Activated T-helper 2 cell treated with anti-CD3 and anti-CD28 coated beads, Interferon-gamma antibody, Interleukin-2, Interleukin-4, amounts not matched to agents 10 μg/mL and 5 μg/mL and 100 μg/mL, durations not matched to agents 14 hours and 24 hours and 36 hours (primary cell): ENCODE measurements at places on chromosomes 7 and 10. TPM values are rescaled to one million over a fixed set of nuclear protein-coding genes. Genes with fewer than 3 reads are reported as not detected.
A peak's percentile ranks its signal among the peaks of the same experiment; 100 is the strongest.

The LIPK gene
- total RNA-seq, result not detected in 2 replicates

The PODXL gene
- total RNA-seq, result 0.68 and 0.76 TPM in 2 replicates

The TMEM176B gene
- 0.14 TPM in 1 of 2 replicates, not detected in the other for total RNA-seq

The TMEM139 gene
- 0.75 and 1.1 TPM in 2 replicates for total RNA-seq

The USP6NL gene
- 0.39 and 0.50 TPM in 2 replicates for total RNA-seq

The ETV1 gene
- 0.05 and 0.53 TPM in 2 replicates for total RNA-seq

The FAM25G gene
- not detected in 2 replicates for total RNA-seq

The HABP2 gene
- total RNA-seq, result not detected in 2 replicates

The SAMD8 gene
- total RNA-seq, result 14.9 and 15.6 TPM in 2 replicates

The SLC26A4 gene
- 3.6 and 3.9 TPM in 2 replicates for total RNA-seq

- no peaks in the 10 kb centered on the region for H3K4me1 ChIP-seq
- no peak overlapping the region for H3K4me3 ChIP-seq
- no peak overlapping the region for H3K27ac ChIP-seq
- H3K27me3 ChIP-seq, result no peaks in the 10 kb centered on the region
These were observed 30.7 kb upstream of the INPP5A start for GRCh38 chr10:132506711-132507408.

GRCh38 chr7:121157885-121158590 lies 169.5 kb downstream of the CPED1 start:
- no peaks in the 10 kb centered on the region for H3K4me1 ChIP-seq
- H3K36me3 ChIP-seq, result no peaks in the 10 kb centered on the region
- DNase-seq, result no peak
- H3K27ac ChIP-seq, result no peak overlapping the region

DNA sequence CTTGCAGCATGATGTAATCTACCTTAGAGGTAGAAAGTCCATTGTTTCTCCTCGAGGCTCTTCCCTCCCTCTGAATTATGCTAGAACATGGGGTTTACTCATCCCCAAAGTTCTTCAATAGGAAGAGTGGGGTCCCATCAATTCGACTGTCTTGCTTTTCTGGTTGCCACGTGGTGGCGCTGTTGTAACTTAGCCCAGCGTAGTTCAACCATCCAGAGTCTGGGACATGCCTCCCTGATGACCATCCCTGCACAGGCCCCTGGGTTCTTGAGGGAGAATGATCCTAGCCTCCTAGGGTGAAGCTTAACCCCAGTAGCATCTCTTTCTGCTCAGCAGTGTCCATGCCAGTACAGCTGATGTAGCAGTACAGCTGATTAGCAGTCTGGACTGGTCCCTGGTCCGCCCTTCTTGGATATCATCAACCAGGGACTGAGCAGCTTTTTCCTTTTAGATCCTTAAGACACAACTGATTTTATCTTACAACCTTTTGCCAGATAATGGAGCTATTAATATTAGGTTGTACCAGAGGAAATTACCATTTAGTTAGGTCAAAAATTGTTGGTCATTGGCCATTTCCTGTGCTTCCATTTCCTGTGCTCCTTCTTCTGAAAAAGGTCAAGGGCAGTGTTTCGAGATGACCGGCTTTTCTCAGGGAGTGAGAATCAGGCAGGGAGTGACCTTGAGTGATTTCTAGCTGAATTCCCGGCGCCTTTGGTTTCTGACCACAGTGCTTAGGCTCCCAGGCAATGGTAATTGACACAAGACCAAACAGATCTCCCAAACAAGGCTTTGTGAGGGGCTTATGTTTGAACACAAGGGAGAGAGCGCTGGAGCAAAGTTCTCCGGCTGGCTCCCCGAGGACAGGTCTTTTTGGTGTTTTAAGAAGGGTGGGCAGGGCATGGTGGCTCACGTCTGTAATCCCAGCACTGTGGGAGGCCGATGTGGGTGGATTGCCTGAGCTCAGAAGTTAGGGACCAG lies 65.4 kb downstream of the TACC2 start:
- H3K27ac ChIP-seq, result no peak overlapping the region
- H3K36me3 ChIP-seq, result no peaks in the 10 kb centered on the region
- DNase-seq, result no peak
- H3K27me3 ChIP-seq, result no peaks in the 10 kb centered on the region

DNA sequence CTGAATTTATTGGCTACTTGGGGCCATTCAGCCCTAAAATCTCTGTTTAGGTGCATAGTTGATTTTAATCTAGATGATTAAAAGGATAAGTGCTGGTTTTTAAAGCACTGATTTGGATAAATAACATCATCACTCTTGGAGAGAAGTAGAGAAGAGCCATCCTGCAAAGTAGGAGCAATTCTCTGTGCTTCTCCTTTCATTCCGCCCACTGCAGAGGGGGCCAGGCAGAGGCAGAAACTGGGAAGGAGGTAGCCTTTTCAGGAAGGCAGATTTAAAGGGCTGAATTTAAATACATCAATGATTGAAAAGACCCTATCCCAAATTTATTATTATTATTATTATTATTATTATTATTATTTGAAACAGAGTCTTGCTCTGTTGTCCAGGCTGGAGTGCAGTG lies 14.1 kb downstream of the MAP3K8 start:
- H3K36me3 ChIP-seq, result peaks cover 73% of the 10 kb centered on the region
- no peak overlapping the region for H3K27ac ChIP-seq
- DNase-seq, result no peak
- H3K27me3 ChIP-seq, result no peaks in the 10 kb centered on the region
- no peak overlapping the region for H3K4me3 ChIP-seq

DNA sequence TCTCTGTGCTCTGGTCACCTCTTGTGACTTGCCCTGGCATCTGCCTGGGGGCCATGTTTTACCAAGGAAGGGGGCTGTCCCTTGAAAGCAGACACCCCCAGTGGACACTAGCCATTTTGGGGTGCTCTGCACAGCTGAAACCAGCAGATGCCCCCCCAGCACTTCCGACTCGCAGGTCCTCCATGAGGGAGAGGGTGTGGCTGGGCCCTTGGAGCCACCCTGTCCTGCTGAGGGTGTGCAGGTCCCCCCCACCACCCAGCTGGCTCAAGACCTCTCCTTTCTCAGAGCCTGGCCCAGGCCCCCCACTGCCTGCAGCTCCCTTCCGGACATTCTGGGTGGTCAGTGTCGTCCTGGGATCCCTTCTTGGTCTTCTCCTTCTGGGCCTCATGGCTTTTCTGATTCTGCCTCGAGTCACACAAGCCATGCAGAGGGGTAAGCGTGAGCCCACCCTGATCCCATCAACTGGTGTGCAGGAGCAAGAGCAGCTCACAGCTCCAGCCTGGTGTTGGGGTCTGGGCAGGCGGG lies 12.3 kb downstream of the SCART1 start:
- no peak overlapping the region for H3K27ac ChIP-seq
- no peak overlapping the region for H3K4me3 ChIP-seq
- DNase-seq, result no peak
- H3K36me3 ChIP-seq, result no peaks in the 10 kb centered on the region
- H3K4me1 ChIP-seq, result no peaks in the 10 kb centered on the region
- peaks cover 13% of the 10 kb centered on the region for H3K27me3 ChIP-seq

- H3K27ac ChIP-seq, result no peak overlapping the region
- H3K36me3 ChIP-seq, result no peaks in the 10 kb centered on the region
- no peak for DNase-seq
- no peaks in the 10 kb centered on the region for H3K4me1 ChIP-seq
These were observed 358.1 kb downstream of the CRPPA start for GRCh38 chr7:16063221-16063620.

GRCh38 chr7:7201578-7202374 lies 19.4 kb downstream of the C1GALT1 start:
- peaks cover 64% of the 10 kb centered on the region for H3K4me1 ChIP-seq
- H3K27me3 ChIP-seq, result no peaks in the 10 kb centered on the region
- DNase-seq, result peak; percentile 25
- H3K27ac ChIP-seq, result peak overlapping the region; percentile 63

GRCh38 chr10:79320820-79321493 lies 26.3 kb upstream of the PPIF start:
- peaks cover 84% of the 10 kb centered on the region for H3K4me1 ChIP-seq
- H3K4me3 ChIP-seq, result no peak overlapping the region
- H3K27me3 ChIP-seq, result no peaks in the 10 kb centered on the region

DNA sequence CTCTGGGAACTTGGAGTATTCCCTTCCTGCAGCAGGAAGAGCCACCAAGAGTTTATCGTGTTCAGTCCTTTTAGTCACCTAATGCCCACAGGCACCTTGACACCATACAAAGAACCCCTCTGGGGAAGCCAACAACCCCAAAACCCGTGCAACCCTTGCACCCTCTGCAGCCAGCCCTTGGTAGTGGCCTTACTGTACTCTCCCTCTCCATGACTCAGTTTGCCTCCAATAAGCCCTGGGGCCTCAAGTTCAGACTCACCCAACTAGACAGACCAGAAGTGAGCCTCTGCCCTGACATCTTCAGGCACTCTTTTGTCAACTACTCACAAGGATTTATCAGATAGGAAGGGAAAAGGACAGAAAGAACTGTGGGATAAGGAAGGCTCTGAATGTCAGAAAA lies 30.9 kb downstream of the KCNMA1 start:
- peaks cover 5% of the 10 kb centered on the region for H3K4me1 ChIP-seq
- no peak for DNase-seq
- no peak overlapping the region for H3K27ac ChIP-seq

DNA sequence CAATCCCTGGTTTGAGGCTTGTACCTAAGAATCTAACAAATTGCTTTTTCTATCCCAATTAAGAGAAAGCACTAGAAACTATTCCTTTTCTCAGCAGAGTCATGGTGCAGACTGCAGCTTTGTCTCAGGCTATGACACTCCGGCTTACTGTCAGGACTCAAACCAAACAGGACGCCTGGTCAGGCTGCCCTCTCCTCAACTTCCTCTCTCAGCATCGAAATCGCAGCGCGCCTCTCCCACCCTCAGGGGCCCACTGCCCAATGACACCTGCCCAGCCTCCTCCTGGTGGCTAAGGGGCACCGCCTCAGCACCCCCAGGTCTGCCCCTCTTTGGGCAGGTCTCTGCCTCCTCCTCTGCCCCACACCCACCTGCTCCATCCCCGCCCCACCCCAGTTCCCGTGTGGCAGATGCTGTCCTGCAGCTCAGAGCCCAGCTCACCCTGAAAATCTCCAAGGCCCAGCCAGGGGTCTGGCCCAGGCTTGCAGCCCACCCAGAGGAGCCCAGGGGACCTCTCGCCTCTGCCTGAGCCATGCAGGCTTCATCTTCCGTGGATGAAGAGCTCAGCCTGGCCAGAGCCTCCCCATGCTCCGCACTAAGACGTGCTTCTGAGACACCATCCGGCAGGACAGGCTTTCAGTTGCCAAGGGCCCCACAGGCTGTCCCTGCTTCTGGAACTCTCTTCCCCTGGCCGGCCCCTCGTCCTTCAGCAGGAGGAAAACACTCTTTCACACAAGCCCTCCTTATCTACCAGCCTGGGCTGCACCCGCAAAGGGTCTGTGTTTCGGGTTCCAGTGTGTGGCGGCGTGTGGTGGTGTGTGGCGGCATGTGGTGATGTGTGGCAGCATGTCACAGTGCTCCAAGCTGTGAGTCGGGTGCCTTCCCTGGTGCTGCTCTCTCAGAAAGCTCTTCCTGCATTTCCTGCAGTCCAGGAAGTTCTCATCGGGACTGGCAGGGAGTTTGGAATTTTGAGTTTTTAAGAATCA lies 16.4 kb upstream of the PTPRN2 start:
- H3K36me3 ChIP-seq, result peaks cover 12% of the 10 kb centered on the region
- no peaks in the 10 kb centered on the region for H3K4me1 ChIP-seq
- no peak overlapping the region for H3K27ac ChIP-seq
- H3K4me3 ChIP-seq, result no peak overlapping the region
- no peak for DNase-seq

- no peak overlapping the region for H3K27ac ChIP-seq
- H3K36me3 ChIP-seq, result no peaks in the 10 kb centered on the region
- H3K4me3 ChIP-seq, result no peak overlapping the region
These were observed 139.6 kb downstream of the ADAM22 start for GRCh38 chr7:88073626-88074025.

GRCh38 chr7:145584401-145584800 lies 532.2 kb upstream of the CNTNAP2 start:
- H3K27me3 ChIP-seq, result no peaks in the 10 kb centered on the region
- H3K27ac ChIP-seq, result no peak overlapping the region
- H3K4me3 ChIP-seq, result no peak overlapping the region
- H3K36me3 ChIP-seq, result no peaks in the 10 kb centered on the region

DNA sequence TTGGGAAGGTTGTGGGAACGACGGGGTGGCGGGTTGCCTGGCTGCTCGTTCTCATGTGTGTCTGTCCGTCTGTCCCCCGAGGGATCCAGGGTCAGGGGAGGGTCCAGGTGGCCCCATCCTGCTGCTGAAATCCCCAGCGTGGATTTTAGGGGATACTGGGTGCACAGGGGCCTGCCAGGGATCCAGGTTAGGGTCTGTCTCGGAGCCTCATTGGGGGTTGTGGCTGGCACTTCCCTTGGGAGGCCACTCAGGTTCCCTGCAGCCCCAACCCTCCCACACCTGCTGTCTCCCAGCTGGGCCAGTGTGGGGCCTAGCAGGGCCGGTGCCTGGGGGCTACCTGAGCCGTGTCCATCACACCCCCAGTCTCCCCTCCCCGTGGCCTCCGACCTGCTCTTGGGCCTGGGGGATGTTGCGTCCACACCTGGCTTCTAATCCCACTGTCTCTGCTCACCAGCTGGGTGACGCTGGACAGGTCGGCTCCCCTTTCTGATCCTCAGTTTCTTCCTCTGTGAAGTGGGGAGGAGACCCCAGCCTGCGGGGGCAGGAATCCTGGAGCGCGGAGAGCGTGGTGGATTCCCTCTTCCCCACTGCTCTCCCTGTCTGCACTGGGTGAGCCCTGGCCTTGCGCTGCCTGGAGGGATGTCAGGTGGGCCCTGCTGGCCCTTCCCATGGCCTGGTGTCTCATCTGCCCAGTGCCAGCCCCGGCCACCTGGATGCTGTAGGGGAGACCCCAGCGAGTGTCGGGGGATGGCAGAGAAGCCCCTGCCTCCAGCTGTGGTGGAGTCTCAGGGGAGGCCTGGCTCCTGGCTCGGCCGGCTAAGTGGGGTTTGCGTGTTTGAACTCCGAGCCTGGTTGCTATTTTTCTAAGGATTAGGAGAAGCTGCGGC lies 81.6 kb downstream of the UNCX start:
- H3K27ac ChIP-seq, result no peak overlapping the region
- H3K27me3 ChIP-seq, result no peaks in the 10 kb centered on the region
- H3K4me3 ChIP-seq, result no peak overlapping the region
- H3K36me3 ChIP-seq, result no peaks in the 10 kb centered on the region
- no peak for DNase-seq

- H3K4me1 ChIP-seq, result no peaks in the 10 kb centered on the region
- no peaks in the 10 kb centered on the region for H3K36me3 ChIP-seq
- no peak overlapping the region for H3K27ac ChIP-seq
- H3K27me3 ChIP-seq, result no peaks in the 10 kb centered on the region
- no peak for DNase-seq
These were observed 59.6 kb upstream of the TRIL start for GRCh38 chr7:29017713-29018112.

GRCh38 chr7:105178177-105178576 lies 164.2 kb downstream of the KMT2E start:
- no peak overlapping the region for H3K27ac ChIP-seq
- DNase-seq, result no peak
- H3K36me3 ChIP-seq, result peaks cover 14% of the 10 kb centered on the region
- H3K4me1 ChIP-seq, result no peaks in the 10 kb centered on the region

DNA sequence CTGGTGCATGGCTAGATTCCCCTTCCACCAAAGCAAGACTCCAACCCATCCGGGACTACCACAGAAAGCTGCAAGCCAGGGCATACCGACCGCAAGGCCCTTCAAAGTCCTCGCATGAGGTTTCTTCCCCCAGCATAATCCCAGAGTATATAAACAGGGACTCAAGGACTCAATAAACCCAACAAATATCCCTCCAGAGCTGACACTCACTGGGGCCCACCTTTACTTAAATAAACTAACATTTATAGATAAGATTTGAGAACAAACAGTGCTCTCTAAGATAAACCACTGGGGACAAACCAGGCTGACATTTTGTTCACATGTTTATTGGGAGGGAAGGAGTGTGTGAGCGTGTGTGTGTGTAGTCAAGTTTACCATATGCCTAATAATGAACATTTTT lies 138.2 kb downstream of the ADAM12 start:
- no peak overlapping the region for H3K4me3 ChIP-seq
- H3K36me3 ChIP-seq, result no peaks in the 10 kb centered on the region
- no peaks in the 10 kb centered on the region for H3K27me3 ChIP-seq
- H3K4me1 ChIP-seq, result no peaks in the 10 kb centered on the region
